Head of caudate nucleus (tissue), 42 donors: ENCODE measurements at places on chromosomes 1 and 21.

DNA sequence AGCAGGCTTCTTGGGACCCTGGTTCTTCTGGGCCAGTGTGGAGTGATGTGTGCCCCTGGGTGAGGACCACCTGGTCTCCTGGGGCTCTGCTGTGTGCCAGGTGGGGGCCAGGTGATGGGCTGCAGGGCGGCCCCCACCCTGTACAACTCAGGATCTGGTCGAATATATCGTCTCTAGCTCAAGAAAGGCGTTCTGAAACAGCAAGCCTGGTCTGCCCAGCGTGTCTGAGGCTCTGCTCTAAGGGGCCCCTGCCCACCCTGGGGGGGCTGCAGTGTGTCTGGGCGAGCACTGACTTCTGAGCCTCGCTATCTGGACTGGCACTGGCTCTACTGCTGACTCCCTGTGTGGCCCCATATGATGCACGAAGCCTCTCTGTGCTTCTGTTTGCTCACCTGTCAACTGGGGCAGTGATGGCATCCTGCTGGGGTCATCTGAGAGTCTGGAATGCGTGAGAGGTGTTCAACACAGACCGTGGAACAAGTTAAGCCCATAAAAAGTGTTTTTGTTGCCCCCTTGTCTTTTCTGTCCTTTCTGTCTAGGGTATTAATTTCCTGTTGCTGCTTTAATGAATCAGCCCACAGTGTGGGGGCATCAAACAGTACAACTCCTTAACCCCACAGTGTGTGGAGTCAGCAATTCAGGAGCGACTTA is 56.0 kb upstream of the TRAPPC10 start:
- DNase-seq: peak; percentile 33

DNA sequence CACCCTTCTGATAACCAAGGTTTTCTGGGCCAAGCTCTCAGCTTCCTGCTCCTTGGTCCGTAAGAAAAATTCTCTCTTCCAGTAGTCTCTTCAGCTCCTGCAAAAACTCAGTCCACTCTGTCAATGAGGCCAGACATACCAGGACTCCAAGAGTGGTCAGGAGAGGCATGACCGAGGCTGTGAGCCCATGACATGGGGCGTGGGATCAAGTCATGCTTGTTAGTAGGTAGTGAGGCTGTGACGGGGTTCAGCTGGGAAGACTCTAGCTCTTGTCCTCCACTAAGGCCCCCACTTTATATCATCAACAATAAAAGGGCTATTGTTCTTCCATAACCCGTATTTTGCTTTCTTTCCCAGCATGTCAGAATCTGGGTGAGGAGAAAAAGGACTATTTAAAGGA is 10.1 kb upstream of the HCRTR1 start:
- DNase-seq: no peak

GRCh38 chr1:2163205-2163604 is 31.4 kb downstream of the FAAP20 start:
- DNase-seq: no peak

- DNase-seq: no peak
These were observed 9.9 kb upstream of the DCAF6 start for GRCh38 chr1:167926486-167926997.

- no peak for DNase-seq
These were observed 4.6 kb downstream of the SH3BP5L start for GRCh38 chr1:248821101-248821500.

DNA sequence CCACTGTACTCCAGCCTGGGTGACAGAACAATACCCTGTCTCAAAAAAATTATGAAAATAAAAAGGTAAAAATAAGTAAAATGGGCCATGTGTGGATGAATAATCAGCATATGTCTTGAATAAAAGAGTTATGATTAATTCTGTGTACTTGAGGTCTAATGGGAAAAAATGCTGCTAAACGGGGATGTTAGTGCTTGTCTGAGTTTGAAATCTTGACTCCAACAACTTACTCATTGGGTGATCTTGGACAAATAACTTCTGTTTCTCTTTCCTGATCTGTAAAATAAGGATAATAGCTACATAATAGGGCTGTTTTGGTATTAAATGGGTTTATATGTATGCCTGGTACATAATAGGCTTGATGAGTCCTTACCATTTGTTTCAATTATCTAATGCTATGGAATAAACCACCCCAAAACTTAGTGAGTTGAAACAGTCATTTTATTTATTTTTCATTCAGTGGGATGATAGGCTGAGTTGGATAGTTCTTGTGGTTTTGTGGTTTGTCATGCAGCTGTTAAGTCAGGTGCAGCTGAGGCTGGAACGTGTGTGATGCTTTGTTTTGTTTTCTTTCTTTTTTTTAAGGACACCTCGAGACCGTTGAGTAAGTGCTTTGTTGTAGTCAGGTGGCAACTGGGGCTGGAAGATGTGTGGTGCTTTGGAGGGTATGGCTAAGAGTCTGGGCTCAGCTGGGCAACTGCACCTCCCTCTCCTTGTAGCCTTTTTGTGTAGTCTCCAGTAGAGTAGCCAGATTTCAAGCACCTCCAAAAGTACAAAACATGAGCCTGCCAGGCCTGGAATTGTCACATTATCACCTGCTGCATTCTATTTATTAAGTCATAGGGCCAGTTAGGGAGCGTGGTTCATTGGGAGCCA is 4.9 kb downstream of the MDM4 start:
- DNase-seq: no peak

- no peak for DNase-seq
These were observed 356.3 kb upstream of the C1orf174 start for GRCh38 chr1:4256351-4256750.

GRCh38 chr1:153869486-153869885 is 53.3 kb downstream of the GATAD2B start:
- DNase-seq: no peak

- no peak for DNase-seq
These were observed 95.7 kb downstream of the DYRK1A start for GRCh38 chr21:37462087-37462861.

DNA sequence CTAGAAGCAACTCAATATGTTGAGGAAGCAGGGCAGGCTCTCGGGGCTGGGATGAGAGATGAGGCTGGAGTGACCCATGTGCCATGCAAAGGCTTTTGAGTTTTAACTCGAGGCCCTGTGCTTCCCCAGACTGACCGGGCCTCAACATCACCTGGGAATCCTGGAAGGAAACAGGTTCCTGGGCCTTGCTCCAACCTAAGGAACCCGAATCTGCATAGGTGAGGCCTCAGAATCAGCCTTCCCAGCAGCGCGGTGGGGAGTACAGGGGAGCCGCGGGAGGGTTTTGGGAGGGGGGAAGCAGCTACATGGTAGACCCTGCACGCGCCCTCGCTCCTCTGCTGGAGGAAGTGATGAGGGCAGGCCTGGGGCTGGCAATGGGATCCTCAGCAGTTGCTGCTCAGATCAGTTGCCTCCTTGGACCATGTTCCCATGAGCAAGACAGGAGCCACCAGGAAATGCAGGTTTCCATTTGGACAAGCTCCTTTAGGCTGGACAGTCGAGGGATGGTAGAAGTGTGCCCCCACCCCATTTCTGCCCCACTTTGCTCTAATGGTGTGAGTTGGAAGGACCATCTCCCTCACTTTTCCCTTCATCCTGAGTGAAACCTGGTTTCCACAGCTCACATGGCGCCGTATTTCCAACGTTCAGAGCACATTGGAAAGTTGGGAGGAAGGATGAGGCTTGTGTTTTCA is 4.5 kb upstream of the KIAA1614 start:
- DNase-seq: no peak

DNA sequence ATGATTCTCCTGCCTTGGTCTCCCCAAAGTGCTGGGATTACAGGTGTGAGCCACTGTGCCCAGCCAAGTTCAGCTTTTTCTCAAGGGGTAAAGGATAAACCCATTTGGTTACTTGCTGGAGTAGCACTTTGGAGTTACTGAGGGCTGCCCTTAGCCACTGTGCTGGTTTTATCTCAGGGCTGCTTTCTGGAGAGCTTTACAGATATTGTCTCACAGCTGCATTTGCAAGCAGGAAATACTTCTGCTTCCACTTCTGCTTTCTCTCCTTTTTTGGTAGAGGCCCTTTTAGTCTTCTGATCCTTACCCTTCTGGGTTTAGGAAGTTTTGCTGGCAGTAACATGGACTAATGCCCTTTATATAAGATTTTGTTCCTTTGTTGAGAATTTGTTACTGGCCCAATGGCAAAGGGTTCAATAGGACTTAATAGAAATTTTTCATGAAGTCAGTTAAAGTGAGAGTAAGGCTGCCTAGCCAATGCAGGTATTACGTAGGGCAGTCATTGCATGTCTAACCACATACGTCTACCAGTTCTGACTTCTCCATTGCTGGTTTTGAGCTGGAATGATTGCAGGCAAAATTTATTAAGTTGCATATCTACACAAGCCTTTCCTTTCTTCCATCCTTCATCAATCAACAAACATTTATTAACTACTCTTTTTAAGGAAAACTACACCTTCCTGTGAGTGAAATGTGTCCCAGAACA is 24.4 kb downstream of the CAP1 start:
- no peak for DNase-seq

DNA sequence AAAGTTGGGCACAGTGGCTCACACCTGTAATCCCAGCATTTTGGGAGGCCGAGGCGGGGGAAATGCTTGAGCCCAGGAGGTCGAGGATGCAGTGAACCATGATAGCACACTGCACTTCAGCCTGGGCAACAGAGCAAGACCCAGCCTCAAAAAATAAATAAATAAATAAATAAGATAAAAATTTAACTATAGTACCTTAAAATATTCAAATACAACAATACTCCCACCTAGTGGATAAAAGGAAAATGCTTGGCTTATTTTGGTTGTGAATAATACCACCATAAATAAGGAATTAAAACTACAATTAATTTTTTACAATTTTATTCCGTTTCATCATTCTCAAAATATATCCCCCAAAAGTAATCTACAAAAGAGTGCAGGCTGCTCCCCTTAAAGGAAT is 8.1 kb downstream of the PSMG1 start:
- DNase-seq: no peak

DNA sequence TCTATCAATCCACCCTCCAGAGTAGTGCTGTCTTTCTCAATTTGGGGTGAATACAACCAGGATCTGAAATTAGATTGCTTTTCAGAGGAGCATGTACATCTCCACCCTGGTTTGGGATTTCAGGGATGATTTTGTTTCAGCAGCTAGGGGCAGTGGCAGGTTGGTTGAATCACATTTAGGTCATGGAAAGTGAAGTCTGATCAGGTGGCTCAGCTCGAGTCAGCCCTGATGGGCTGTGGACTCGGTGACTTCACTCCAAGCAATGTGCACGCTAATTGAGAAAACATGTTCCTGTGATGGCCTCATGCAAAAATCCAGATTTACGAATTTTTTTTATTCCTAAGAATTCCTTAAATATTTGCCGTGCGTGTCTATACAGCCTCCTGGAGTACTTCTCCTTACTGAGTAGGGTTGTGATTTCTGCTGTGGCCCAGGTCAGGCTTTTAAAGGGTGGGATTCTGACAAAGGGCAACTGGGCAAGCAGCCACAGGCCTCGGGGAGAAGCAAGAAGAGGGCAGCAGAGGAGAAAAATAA is 7.5 kb downstream of the NGF start:
- no peak for DNase-seq

DNA sequence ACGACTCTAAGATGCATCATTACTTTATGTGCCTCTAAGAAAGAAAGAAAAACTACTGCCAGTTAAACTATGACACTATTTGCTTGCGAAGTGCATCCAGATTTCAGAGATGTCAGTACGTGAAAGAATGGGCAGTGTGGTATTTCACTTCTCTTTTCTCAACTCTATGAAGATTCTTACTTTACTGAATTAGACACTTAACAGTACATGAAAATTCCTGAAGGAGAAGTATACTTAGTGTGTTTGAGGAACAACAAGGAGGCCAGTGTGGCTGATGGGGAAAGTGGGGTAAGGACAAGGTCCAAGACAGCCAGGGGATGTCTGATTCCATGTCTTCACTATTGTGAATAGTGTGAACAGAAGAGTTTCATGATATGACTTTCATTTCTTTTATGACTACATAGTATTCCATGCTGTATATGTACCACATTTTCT is 53.9 kb upstream of the HSD17B7 start:
- no peak for DNase-seq

DNA sequence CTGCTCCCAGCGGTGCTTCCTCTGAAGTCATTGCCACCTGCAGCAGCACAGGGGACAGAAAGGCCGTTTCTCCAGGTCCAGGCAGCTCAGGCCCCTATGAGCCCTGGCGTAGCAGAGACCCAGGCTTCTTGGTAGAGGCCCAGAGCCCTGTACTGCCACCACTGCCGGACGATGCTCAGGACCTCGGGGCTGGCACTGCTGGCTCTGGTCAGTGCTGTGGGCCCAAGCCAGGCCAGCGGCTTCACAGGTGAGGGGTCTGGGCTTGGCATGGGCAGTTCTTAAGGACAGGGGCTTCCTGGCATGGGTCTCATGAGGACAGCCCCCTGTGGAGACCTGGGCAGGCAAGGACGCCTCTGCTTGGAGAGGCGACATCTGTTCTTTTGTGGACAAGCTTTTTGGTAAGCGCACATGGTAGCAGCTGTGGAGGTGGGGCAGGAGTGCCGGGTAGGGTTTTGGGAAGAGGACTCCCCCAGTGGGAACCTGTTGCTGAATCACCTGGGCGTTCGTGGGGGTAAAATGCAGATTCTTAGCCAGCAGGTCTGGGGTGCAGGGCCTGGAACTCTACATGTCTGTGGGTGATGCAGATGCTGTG is at the start of gene UMODL1:
Gene UMODL1 (plus strand): TSS at position 172 of the 592 bp plus-strand sequence. CDS start 0 bp downstream, at position 172.
- DNase-seq: no peak

DNA sequence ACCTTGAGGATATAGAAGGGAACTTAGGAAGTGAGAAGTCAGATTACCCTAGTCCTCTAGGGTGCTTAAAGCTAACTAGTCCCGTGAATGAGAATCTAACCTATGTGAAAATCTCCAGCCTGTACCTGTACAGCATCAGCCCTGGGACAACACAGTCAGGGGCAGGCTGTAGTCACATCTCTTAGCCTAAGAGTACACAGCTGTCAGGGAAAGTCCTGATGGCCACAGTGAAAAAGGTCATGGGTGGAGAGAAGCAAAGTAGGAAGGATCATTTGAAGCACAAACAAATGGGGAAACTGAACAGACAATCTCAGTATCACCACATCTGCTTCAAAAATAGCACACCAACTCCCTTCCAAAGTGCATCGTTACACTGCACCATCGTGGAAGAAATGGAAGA is 11.7 kb downstream of the CTSK start:
- no peak for DNase-seq

DNA sequence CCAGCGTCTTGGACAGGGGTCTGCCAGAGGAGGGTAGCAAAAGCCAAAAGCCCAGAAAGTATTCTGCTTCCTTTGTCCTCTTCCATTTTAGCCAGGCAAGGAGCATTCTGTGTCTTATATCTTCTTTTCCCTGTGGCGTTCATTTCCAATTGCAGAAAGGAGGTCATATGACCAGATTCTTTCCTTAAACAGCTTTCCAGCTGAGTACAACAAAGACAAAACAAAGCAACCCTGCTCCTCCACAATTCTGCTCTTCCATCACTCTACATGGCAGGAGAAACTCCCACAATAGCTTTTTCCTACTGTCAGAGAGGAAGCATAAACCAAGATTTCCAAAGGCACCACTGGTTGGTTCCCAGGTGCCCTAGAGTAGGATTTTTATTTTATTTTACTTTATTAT is 19.7 kb downstream of the ENSA start:
- DNase-seq: peak; percentile 29

DNA sequence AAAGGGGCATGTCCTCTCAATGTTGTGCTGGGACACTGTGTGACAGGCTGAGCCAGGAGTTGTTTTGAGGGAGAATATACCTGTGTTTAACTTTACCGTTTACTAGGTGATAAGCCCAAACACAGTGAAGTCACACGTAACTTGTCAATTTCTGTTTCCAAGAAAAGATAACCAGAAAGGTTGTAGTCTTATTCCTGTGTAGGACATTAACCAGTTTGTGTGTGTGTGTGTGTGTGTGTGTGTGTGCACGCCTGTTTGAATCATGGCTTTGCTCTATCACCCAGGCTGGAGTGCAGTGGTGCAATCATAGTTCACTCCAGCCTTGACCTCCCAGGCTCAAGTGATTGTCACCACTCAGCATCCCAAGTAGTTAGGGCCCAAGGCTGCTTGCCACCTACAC is 83.6 kb downstream of the MRPS6 start:
- no peak for DNase-seq
